ENCODE measurements at places on chromosomes 7 and 10.

DNA sequence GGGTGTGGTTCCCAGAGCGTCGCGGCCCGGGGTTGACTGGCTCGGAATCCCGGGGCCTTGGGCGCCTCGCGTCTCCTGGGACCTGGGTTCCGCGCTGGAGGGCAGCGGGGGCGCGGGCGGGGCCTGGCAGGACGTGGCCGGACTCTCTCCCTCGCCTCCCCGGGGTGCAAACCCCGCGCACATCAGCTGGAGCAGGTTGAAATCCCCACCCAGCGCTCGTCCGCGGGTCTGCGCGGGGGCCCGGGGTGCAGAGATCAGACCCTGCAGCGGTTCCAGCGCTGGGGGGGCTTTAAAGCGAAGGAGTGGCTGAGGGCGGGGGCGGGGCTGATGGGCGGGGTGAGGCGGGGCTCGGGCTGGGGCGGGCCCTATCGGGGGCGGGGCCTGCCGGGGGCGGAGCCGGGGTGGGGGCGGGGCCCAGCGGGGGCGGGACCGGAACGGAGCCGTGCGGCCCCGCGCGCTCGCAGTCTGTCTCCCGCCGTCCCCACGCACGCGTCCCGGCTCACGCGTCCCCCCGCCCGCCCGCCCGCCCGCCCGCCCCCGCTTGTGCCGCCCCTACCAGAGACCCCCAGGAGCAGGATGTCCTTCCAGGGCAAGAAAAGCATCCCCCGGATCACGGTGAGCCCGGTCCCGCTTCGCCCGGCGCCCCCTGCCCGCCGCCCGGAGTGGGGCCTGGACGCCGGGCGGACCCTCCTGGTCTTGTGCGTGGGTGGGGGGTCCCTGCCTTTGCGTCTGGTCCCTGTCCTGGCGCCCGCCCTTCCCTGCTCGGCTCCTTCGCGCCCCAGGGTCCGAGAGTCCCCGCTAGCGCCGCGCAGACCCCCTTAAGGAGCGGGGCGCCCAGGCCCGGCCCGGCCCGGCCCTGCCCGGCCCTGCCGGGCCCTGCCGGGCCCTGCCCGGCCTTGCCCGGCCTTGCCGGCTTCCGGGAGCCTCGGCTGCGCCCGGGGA lies at the start of gene DPYSL4:
DPYSL4 (plus strand) TSS at position 461 of the 942 bp plus-strand sequence; CDS start at position 577, 116 bp downstream.
- DNase-seq: peak; percentile 71

DNA sequence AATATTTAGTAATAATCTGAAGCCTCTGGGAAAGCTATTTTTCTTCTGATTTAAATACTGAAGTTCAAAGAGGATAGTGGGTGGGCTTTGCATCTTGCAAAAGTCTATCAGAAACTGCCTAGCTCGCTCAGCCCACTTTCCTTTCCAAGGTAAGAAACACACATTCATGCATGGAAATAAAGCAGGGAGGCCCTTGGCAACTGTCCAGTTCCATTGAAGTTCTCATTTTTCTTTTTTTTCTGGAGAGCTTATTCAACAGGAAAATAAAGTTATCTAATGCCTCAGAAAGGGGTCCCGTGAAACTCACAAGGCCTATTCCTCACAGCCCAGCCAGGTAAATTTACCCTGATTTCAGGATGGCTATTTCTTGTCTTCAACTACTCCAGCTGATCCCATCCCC lies 654.9 kb downstream of the KCNMA1 start:
- peak; percentile 9 for DNase-seq

DNA sequence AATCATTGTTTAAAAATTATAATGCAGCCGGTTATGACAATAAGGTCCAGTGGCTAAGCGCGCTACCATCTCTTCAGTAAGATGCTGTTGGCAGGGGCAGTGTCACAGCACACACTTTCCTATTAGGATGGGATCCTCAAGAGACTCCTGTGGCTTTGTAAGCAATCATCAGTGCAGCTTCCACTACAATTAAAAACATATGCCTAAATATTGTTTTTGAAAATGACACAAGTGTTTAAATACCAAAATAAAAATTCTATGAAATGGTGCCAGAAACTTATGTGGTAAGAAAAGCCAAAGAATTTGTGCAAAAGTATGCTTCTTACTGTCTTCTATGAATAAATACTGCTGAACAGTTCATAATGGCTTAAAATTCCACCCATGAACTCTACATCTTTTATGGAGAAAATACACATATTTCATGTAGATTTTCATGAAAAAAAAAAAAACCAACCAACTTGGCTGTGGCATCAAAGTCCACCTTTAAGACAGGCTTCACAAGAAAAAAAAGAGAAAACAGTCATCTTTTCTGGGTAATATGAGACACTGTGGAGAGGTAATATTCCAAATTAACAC lies 132.8 kb downstream of the SEMA3C start:
- DNase-seq: no peak

- DNase-seq: no peak
Measured at GRCh38 chr7:2108071-2108455, 124.7 kb downstream of the MAD1L1 start.

- DNase-seq: no peak
Measured at GRCh38 chr10:43816351-43817321, 168.0 kb upstream of the ZNF32 start.

- DNase-seq: no peak
Measured at GRCh38 chr10:44355630-44356029, 29.3 kb downstream of the CXCL12 start.

DNA sequence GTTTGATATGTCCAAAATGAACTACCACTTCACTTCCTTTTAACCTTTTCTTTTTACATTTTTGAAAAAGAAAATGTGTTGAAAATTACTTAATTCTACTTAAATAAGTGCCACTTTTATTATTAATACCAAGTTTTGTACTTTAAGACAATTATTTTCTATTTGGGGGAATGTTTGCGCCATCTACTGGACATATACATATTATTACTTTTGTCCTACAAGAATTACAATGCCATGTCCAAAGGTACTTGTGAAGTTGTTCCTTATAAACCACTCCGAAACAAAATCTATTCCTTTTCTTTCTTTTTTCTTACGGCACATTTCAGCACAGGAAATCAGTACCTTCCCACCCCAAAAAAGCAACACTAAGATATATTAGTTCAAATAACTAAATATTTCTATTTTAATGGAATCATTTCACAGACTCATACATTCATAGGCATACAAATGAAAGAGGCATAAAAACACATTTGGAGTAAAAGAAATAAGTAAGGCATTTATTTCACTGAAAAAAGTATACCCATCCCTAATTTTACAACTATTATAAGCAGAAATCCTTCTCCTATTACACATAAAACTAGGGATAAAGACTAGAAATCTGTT lies 169.9 kb downstream of the RNF133 start:
- peak; percentile 34 for DNase-seq

DNA sequence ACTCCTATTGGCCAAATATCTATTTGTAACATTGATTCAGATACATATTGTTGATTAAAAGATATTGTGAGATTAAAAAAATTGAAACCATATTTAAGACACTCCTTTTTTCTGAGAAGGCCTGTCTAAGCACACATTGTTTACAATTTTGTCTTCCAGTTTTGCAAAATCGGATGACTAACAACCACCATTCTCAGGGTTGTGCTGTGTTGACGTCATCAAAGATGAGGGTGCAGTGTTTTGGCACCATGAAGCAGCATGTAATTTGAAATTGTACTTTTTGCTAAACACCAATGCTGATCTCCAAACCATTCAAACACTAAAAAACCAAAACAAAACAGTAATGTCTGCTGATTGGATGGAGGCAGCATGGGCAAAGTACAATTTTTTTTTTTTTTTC lies 7.4 kb downstream of the CREB5 start:
- DNase-seq: no peak

GRCh38 chr7:103123529-103123928 lies 25.4 kb downstream of the NAPEPLD start:
- DNase-seq: no peak

DNA sequence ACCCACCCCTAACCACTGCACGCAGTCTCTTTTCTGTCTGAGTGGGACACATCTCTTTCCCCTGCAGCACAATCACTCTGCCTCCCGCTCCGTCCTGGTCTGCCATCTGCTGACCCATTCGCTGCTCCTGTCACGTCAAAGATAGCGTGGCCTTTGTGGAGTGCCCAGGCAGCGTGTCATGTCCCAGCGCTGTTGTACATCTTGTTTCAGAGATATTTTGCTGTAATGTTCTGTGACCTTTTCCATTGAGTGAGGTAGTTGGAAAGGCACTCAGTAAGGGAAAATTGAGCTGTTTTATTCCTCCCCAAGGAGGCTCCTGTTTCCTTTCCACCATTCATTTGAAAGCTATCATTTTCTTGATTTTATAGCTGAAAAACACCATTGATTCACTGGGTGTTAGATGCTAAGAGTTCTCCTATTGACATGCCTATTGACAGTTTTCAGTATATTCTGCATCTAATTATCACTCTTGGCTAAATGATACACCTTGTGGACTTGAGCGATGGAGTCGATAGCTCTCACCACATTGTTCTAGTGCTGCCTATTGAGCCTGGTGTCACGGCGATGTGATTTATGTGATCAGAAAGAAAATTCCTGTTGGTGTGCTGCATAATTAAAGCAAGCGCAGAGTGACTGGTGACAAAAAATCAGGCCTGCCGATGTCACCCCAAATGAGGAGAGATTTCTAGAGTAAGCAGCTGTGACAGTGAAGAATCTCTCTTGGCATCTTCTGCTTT lies 372.6 kb downstream of the LRMDA start:
- DNase-seq: no peak

DNA sequence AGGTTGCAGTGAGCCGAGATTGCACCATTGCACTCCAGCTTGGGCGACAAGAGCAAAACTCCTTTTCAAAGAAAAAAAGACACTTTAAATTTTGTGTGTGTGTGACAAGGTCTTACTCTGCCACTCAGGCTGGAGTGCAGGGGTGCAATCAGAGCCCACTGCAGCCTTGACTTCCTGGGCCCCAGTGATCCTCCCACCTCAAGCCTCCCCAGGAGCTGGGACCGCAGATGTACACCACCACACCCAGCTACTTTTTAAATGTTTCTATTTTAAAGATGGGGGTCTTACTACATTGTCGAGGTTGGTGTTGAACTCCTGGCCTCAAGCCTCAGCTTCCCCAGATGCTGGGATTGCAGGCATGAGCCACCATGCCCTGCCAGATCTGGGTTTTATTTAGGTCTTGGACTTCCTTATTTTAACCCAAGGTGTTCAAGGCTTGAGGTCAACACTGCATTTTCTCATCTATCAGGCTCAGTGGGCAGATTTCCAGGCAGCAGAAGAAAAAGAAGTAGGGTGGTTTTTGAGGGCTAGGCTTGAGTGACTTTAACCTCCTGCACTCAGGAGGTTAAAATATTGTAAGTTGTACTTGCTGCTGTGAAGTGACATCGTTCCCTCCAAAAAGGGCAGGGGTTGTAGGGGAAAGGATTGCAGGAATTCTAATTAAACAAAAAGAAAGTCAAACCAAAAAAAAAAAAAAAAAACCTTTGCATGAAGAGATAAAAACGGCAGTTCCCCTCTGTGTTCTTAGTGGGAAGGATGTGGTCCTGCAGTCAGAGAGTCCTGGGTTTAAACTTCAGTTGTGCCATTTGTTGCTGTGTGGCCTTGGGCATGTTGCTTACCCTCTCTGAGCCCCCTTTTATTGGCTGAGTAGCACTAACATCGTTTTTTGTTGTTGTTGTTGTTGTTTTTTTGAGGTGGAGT lies 71.5 kb downstream of the CARD11 start:
- no peak for DNase-seq

GRCh38 chr7:117950601-117951260 lies 77.5 kb upstream of the CTTNBP2 start:
- DNase-seq: no peak
